ENCODE measurements at places on chromosomes 3 and 15.

DNA sequence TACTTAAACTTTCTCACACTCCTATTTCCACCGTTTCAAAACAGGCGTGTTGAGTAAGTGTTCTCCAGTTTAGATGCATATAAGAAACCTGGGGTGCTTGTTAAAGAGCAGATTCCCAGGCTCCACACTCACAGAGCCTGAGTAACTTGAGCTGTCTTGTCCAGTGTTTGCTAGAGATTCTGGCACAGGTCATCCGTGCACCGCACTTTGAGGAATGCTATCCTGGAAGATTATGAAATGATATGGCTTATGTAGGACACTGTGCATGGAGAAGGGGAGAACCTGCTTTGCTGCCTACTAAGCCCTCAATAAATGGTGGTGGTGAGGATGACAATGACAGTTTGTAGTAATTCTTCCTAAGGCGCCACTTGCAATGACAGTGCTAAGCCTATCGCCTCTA, 273.7 kb downstream of the PDZRN3 start:
- DNase-seq: no peak

DNA sequence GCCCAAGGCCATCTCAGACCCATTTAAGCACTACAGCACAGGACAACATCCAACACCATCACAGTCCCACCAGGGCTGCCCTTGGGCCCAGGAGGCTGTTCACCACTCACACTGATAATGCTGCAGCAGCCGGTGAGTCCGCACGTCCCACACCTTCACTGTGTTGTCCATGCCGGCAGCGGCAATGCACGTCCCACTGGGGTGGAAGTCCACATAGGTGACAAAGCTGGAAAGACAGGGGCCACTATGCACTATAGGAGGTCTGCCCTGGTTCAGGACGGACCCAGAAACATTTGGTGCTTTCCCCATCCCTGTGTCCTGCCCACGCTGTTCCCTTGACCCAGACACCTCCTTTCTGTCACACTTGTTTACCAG, 8.5 kb downstream of the POC1A start:
- DNase-seq: no peak

DNA sequence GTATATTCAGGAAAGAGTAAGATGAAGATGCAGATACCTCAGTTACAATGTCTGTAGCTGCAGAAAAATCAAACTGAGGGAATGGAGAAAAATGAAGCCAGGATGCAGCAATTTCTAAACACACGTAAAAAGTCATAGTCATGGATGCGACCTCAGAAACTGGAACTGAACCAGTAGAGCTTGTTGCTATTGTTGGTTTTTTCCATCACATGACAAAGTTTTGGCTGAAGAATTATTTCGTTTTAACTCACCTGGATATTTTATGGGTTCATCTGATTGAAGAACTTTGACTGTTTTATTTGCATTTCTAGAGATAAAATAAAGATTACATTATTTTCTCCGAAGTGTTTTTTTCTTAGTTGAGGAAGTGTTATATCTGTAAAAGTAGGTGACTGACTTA, 591.2 kb downstream of the ZBBX start:
- DNase-seq: no peak

DNA sequence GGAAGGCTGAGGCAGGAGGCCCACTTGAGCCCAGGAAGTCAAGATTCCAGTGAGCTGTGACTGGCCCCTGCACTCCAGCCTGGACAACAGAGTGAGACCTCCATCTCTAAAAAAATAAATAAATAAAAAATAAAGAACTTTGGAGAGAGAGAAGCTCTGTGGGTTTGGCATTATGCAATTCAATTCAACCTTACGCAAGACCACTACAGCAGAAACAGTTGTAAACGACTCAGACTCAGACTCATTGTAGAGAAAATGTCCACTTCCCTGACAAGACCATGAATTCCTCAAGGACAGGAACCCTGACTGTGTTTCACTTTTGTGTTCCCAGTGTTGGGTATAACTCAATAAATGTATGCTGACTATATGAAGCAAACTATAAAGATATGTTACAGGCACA, 90.3 kb upstream of the C3orf80 start:
- DNase-seq: peak; percentile 51

GRCh38 chr3:185825639-185826481, 1.0 kb upstream of the IGF2BP2 start:
- DNase-seq: no peak

DNA sequence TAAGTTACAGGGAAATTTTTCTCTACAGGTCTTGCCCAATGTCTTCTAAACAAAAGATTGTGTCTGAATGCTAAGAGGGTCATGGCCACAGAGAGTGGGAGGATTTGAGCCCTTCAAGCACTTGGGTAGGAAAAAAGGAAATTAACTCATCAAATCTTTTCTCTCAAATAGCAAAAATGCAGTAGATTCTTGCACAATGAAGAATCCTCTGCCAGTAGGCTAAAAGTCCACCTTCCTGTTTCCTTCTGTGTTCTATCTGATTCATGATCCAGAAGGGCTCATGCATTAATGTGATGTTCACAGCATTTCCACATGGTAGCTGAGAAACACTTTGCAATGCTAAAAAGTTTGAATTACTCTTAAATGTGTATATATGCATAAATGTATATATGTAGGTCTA, 177.1 kb downstream of the CD47 start:
- no peak for DNase-seq

DNA sequence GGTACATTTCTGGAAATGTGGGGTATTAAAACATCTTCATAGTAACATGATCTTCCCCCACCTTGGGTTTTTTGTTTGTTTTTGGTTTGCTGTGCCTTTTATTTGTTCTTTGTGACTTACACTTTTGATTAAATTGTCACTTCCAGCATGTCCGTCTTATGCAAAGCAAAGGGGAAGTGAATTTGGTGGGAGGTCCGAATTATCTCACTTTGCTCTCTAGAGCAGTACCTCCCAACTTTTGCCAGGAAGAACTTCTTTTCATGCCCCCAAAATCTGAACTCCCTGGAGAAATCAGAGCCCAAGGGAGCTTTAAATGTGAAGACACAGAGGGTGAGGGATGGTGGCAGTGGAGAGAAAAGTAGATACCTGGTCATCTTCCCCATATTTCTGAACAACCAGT, 173.1 kb downstream of the IL5RA start:
- DNase-seq: no peak

DNA sequence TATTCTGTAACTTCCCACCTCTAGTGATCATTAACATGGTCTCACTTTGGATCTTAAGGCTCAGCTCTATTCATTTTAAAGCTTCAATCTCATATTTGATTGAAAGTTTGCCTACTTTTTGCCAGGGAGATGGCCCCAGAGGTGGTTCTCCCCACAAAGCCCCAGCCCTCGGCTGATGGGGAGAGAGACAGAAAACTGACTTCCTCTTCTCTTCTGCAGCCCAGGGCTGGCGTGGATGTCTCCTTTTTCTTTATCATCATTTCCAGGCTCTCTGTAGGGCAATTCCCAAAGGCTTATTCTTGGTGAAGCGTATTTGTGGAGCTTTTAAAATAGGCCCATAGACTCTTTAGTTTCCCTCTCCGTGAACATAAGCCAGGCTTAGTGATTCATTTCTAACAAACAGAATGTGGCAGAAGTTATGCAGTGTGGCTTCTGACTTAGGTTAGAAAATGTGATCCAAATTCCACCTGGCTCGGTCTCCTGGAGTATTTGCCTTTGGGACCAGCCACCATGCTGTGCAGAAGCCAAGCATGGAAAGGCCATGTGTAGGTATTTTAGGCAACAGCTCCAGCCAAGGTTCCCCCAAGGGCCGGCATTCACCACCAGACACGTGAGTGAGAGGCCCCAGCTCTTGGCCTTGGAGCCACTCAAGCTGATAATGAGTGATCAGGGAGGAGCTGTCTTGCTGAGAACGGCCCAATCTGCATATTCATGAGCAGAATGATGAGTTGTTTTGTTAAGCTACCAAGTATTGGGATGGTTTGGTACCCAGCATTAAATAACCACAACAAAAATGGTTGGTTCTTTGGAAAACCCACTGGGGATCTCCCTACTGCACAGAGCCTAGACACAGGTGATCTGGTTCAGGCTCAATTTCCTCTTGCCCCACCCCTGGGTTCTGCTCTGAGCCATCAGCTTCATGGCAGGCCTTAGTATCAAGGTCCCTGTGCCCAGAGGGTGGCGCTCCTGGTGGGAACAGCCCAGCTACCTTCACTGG, 353.2 kb upstream of the PROK2 start:
- DNase-seq: no peak

GRCh38 chr3:186828340-186828739, 14.2 kb upstream of the ADIPOQ start:
- no peak for DNase-seq

All from GM04503 (cell line).